ENCODE measurements at places on chromosomes 11 and 22.

DNA sequence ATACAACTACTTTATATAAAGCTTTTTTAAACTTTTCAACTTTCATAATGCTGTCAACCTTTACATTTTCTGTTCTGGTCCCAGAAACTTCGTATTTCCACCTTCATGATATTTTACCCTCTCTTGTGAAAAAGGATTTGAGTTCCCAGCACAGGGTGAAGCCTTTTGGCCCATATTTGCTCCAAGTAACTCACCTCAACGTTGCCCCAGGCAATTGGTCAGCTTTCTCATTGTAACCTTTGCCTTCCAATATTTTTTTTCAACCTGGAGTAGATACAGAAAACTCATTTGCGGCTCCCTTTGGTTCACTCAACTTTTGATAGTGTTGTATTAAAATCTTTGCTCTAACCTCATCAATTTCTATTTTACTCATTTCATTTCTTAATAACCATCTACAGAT is 21.1 kb upstream of the FAR1 start:
- DNase-seq = no peak

GRCh38 chr11:34493468-34493867 is 20.1 kb downstream of the ELF5 start:
- DNase-seq = no peak

GRCh38 chr22:44091021-44091721 is 67.1 kb downstream of the PARVB start:
- DNase-seq = peak; percentile 23

- no peak for DNase-seq
Measured at GRCh38 chr22:50208939-50209892, 8.4 kb downstream of the SELENOO start.

DNA sequence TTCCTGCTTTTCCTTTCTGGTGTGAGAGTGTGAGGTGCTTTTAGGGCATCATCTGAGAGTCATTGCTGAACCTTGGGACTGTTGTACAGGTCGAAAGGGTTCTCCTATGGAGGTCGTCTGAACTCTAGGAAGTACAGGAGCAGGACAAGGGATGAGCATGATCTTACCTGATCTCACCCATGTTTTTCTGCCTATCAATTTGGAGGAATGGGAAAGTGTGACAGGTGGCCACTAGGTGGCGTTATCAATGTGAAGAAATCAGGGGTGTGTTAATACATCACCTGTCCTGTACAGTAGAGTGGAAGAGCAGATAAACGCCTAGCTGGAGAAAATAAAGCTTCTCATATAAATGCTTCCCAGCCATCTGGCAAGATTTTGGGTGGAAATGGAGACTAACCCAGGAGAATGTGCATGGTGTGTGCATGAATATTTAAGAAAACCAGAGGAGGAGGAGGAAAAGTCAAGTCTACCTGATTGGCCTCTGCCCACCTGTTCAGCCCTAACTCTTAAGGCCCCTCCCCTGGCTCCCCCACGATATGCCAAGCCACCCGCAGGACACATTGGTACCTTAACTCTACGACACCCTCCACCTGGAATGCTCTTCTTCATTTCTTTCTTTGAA is 72.0 kb upstream of the NARS2 start:
- DNase-seq = peak; percentile 34

GRCh38 chr11:120904116-120904515 is 119.8 kb upstream of the TBCEL start:
- no peak for DNase-seq

GRCh38 chr22:22812031-22812905 is 75.3 kb upstream of the IGLL5 start:
- DNase-seq = no peak

GRCh38 chr22:46934746-46935491 is 172.5 kb downstream of the TBC1D22A start:
- peak; percentile 18 for DNase-seq

DNA sequence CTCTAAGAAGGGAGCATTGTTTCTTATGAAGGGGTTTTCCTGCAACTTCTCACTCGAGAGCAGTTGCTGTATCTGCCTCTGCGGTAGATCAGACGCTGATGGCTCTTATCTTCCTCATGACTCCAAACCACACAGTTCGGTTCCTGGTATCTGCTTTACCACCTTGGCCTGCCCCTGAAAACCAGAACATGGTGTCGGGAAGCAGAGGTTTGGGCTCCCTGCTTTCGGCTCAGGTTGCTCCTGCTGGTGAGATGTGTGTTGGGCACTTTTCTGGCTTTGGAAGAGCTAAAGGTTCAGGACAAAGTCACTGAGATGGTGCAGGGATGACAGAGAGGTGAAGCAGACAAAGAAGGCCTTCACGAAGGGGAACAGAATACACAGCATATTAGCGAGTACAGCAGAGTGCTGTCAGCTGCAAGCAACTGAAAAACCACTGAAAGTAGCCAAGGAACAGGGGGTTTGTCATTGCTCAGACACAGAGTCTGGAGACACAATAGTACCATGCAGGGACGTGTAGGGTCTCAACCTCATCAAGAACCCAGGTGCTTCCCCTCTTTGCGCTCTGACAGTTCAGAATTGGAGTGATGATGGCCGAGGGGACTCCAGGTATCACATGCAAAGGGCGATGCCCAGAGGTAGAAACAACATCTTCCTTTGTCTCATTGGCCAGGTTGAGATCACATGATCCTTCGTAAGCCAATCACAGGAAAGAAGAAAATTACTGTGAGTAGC is 11.9 kb upstream of the CSF2RB start:
- no peak for DNase-seq

- no peak for DNase-seq
Measured at GRCh38 chr11:131038597-131038996, 122.3 kb upstream of the SNX19 start.

GRCh38 chr11:109851780-109852390 is 241.3 kb upstream of the ZC3H12C start:
- DNase-seq = no peak

DNA sequence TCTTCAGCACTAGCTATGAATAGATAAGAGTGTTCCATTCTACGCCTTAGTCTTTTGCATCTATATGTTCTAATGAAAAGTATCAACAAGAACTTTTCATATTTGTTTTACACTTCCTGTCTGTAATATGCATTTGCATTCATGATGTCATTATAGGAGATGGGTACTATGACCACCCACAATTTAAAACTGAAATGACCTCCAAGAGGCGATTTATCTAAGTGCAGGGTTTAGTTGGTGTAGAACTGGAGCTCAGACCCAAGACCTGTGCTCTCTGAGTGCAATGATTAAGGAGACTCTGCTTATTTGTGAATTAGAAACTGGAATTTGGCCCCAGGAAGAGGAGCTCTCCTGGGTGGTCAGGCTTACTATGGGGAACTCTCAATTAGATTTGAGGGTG is 289.1 kb downstream of the ETS1 start:
- DNase-seq = no peak

GRCh38 chr11:61690706-61691379 is 10.7 kb downstream of the DAGLA start:
- DNase-seq = no peak

DNA sequence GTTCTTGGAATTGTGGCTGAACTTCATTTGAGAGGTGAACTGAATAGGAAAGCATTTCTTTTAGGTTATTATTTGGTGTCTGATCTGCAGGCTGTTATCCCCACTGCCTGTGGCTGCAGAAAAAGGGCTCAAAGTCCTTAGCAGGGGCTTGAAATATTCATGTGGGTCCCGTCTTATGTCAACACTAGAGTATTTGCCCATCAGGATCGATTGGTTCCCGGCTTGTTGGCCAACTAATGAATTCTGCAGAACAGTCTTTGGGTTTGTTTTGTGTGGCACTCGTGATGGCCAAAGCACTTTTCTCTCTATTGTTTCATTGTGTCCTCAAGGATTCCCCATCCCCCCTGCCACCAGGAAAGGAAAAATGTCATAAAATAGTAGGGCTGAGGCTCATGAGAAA is 211.9 kb downstream of the MYO18B start:
- DNase-seq = no peak

DNA sequence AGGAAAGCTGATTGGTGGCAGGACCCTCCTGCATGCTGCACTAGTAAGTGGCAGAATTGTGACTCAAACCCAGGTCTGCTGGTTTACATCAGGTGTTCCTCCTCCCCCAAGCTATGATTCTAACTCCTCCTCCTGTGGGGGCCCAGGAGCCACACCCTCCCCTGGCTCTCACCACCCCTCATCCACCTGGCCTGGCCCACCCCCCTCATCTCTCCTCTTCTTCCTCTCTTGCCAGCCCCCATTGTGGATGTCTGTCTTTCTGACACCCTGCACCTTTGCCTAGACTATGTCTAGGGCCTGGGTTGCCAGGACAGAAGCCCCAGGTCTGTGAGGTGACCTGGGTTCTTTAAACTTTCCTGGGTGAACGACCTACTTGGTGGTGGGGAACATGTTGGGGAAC is 59.9 kb downstream of the GRIK4 start:
- DNase-seq = no peak

DNA sequence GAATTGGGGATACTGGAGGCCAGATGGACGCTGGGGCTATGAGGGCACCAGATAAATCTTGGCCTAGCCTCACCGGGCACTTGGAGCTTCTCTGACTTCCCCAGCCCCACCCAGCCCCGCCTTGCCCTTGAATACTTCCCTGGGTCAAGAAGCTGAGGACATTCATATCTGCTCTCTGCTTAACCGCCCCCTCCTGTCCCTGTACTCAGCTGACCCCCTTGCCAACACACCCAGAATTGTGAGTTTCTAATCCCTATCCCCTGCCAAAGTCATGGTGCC is 22.0 kb downstream of the FADS3 start:
- no peak for DNase-seq

- no peak for DNase-seq
Measured at GRCh38 chr11:79078999-79079398, 361.8 kb downstream of the TENM4 start.

- DNase-seq = no peak
Measured at GRCh38 chr11:35105319-35106079, 33.5 kb upstream of the CD44 start.

GRCh38 chr11:117269856-117270255 is 21.3 kb upstream of the BACE1-AS start:
- no peak for DNase-seq

- DNase-seq = no peak
Measured at GRCh38 chr11:82732348-82732733, 1.3 kb downstream of the FAM181B start.

GRCh38 chr11:10641912-10642697 is 51.5 kb downstream of the IRAG1 start:
- DNase-seq = no peak

GRCh38 chr22:42079319-42080251 is at the start of gene SMDT1:
Gene SMDT1 (plus strand): TSS chr22:42079700. CDS start chr22:42079769, 69 bp downstream.
- DNase-seq = peak; percentile 97

GRCh38 chr11:65436412-65437032 is 13.9 kb downstream of the NEAT1 start:
- no peak for DNase-seq

GRCh38 chr11:73716153-73717056 is 44.5 kb downstream of the RAB6A start:
- no peak for DNase-seq

- no peak for DNase-seq
Measured at GRCh38 chr11:21492931-21493330, 700.0 kb upstream of the ANO5 start.

DNA sequence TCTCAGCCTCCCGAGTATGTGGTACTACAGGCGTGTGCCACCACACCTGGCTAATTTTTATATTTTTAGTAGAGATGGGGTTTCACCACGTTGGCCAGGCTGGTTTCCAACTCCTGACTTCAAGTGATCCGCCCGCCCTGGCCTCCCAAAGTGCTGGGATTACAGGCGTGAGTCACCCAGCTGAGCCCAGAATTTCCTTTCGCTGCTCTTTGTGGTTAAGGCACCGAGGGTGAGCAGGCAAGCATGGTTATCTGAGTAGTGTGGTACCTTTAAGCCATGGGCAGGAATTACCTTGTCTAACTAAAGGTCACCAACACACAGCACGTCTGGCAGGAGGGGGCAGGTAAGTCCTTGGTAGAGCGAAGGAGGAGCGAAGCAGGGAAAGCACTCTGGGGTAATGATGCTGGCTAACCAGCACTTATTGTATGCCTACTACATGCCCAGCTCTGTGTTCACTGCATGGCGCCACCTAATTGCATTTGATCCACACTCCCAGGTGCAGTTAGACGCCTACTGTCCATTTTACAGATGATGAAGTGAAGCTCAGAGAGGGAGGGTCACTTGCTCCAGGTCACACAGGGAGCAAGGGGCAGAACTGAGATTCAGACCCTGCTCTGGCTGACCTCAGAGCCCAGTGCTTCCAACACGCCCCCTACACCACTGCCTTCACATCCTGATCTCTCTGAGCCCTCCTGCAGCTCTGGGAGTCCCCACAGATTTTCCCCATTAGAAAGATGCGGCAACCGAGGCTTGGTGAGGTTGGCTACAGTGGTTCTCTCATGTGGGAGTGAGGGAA is 45.7 kb downstream of the TRIOBP start:
- no peak for DNase-seq

GRCh38 chr11:12356944-12357655 is 20.3 kb upstream of the PARVA start:
- no peak for DNase-seq

DNA sequence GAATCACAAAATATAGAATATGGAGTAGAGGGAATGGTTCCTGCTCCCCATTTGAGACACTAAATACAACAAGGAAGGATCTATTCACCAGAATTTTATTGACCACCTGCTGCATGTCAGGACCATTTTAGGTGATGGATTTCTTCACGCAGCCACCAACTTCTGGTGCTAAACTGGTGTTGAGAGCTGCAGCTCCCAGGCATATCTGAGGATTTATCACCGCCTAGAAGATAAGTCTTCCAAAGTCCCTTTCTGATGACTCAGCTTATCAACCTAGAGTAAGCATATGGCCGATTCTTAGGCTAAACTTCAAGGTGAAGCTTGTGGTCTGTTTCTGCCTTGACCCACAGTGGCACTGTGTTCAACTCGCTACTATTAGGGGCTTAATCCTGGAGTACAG is 6.7 kb downstream of the DDI1 start:
- DNase-seq = no peak

- no peak for DNase-seq
Measured at GRCh38 chr11:113715882-113716625, 9.9 kb upstream of the TMPRSS5 start.

GRCh38 chr11:76496174-76496573 is 51.4 kb downstream of the EMSY start:
- DNase-seq = no peak

- peak; percentile 61 for DNase-seq
Measured at GRCh38 chr11:61587951-61588727, 7.3 kb upstream of the SYT7 start.

DNA sequence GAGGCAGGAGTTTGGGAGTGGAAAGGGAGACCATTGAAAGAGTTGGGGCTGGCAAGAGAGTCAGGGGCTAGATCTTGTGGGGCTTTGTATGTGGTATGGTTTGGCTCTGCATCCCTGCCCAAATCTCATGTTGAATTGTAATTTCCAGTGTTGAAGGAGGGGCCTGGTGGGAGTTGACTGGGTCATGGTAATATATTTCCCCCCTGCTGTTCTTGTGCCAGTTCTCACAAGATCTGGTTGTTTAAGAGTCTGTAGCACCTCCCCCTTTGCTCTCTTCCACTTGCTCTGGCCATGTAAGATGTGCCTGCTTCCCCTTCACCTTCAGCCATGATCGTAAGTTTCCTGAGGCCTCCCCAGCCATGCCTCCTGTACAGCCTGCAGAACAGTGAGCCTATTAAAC is 10.1 kb upstream of the RAB3IL1 start:
- DNase-seq = no peak
